ENCODE measurements at places on chromosomes 1 and 21.

DNA sequence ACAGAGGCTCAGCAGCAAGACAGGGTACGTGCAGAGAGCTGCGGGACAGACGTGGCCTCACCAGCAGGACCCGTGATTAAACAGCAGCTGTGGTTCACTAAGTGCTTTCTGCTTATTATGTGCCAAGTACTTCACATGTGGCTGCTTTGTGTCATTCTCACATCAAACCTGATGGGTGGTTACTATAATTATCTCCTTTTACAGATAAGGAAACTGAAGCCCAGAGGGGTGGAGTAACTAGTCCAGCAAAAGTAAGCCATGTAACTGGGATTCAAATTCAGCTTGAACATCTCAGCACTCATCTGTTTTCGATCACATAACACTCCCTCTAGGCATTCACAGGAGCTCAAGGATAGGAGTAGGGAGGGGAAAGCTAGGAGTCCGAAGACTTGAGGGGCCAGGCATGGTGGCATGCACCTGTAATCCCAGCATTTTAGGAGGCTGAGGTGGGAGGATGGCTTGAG is 50.8 kb upstream of the CLIC4 start:
- DNase-seq, result peak; percentile 37

- DNase-seq, result no peak
These were observed 46.2 kb upstream of the COX20 start for GRCh38 chr1:244789276-244789580.

GRCh38 chr1:150009604-150010392 is 728 bp downstream of the OTUD7B start:
- DNase-seq, result no peak

- no peak for DNase-seq
These were observed 6.4 kb downstream of the C1orf116 start for GRCh38 chr1:207026104-207026534.

DNA sequence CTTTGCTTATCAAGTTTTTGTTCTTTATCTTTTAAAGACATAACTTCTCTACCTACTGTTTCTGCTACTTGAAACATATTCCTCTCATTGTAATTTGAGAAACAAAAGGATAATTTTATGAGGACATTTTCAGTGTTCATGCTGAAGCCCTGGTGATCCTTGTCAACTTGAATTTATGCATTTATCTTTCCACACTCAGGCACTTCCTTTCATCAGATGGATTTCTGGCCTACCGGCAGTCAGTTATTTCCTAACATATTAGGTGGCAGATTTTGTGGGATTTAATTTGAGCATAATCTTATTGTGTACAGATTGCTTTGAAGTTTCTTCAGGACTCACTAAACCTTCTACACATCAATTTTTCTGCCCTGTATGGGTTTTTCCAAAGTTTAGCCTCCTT is 75.0 kb downstream of the RGL1 start:
- no peak for DNase-seq
